ENCODE measurements at places on chromosomes 1 and 21. TPM values are rescaled to one million over a fixed set of nuclear protein-coding genes. Genes with fewer than 3 reads are reported as not detected.

FMO4 gene
- total RNA-seq = 1.3 TPM

SH3BGR gene
- total RNA-seq = 0.57 TPM

CFAP45 gene
- total RNA-seq = 4.6 TPM

SLAMF7 gene
- total RNA-seq = 3.1 TPM

GRCh38 chr1:155022927-155023236 is 10.7 kb downstream of the DCST2 start:
- DNase-seq = no peak

DNA sequence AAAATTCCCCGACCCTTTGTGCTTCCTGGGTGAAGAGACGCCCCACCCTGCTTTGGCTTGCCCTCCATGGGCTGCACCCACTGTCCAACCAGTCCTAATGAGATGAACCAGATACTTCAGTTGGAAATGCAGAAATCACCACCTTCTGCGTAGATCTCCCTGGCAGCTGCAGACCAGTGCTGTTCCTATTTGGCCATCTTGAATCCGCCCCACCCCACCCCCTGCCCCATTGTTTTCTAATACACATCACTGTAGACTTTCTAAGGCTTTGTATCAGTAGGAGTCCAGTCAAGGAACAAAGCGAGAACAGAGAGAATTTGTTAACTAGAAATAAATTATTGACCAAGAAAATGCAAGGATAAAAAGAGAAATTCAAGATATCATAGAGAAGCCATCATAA is 178.2 kb downstream of the KCNK2 start:
- DNase-seq = no peak

DNA sequence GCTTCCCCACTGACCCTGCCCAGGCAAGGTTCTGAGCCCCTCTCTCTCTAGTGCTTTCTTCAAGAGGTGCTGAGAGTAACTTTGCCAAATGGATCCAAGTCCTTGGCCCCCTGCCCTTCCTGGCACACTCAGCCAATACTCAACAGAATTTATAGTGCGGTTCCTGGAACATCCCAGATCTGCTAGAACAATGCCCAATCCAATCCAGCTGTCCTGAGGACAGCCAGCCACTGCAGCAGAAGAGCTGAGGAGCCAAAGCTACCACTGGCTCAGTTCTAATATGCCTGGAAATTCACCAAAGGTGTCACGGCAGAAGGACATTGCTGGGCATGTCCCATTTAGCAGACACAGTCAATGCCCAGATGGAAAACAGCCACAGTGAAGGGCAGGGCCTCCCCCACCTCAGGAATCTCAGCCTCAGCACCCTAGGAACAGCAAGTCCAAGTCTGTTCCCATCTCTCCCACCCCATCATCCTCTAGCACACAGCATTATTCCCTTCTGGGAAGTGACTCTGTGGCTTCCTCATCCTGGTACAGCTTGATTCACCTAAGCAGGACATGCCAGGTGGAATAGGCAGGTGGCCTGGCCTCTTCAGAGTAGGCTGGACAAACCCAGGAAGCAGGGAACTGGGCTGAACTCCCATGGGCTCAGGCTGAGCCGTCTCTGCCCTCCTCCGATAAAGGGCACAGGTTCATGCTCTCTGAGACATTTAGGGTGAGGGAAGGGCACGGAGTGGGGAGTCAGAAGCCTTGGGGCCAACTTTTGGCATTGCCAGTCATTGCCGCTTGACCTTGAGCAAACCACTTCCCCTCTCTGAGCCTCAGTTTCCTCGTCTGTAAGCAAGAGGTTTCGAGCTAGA is 24.6 kb downstream of the PMVK start:
- DNase-seq = no peak

DNA sequence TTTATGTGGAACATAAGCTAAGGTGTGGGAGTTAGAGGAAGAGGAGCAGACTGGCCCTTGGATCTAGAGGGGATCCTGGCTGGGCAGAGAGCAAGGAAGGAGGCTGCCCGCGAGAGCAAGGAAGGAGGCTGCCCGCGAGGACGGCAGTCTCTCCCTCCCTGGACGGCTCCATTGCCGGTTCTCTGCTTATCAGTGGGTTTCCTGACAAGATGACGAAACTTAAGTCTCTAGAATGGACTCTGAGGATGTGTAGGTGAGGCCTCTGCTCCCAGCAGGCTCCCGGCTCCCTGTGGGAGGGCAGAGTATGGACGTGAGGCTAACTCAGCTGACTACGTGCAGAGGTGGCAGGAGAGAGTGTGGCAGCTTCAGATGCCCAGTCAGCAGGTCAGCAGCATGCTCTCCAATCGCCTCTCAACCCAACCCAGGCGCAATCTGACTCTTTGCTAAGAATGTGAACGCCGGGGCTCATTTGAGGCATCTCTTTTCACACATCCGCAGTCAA is 6.1 kb downstream of the MYBPHL start:
- no peak for DNase-seq

- DNase-seq = no peak
Observed at GRCh38 chr1:214514032-214514818, 37.2 kb downstream of the PTPN14 start.

GRCh38 chr1:103180660-103181059 is 72.3 kb upstream of the COL11A1 start:
- DNase-seq = no peak

DNA sequence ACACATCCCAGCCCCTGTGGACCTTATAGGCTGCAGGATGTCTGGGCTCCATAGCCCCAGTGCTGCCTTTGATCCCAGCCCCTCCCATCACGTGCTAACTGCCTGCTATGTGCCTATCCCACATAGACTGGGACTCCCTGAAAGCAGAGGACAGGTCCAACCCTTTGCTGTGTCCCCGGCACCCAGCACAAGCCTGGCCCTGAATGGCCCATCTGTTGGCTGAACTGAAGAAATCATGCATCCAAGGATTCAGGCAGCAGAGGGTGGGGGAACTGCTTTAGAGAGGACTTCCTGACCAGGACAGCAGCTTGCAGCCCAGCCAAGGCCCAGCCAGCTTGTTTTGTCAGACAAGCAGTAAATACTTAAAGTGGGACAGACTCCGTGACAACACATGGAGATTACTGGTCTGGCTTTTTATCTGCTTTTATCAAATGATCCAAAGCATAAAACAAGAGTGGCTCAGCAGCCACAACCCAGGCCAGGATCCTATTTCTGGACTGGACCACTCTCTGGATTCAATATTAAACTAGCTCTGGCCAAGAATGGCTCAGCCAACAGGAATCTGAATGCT is 69.3 kb downstream of the GLIS1 start:
- no peak for DNase-seq

DNA sequence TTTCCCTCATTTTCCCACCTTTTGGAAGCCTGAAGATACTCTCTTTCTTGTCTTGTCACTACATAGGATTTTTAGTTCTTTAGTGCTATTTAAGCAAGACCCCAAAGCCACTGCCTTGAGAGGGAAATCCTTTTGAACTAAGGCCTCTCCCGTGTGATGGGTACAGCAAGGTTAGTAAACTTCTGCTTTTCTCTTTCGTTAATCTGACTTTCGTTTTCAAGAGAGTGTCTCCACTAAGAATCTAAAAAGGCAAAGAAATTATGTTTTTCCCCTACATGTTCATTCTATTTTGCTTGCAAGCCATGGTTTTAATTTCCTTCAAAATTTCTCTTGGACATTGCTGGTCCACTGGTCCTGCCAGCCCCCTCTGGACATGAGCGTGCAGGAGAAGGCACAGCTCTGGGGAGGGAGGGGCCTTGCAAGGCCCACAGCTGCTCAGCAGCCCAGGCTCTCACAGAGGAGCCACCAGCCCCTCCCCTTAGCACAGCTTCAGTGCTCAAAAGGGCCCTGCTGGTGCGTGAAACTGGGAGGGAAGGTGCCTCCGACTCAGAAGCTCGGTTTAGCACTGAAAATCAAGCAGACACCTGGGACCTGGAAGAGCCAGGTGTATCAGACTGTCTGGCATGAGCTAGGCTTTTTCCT is 210.9 kb upstream of the GALNT2 start:
- no peak for DNase-seq

DNA sequence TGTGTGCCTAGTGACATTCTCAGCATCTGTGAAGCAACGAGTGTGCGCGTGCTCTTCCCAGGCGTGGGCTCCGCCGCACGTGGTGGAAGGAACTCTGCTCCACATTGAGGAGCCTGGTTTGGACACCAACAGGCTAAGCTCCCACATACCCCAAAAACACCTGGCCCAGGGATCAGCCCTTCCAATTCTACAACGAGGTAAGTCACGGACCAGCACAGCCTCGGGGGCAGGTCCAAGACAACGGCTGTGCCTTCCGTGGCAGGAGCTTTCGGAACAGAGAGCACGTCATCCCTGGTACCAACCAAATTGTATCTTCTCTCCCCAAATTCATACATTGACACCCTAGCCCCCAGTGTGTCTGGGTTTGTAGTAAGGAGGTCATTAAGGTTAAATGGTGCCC is 27.2 kb upstream of the PDE9A start:
- DNase-seq = no peak

Measured in T-helper 17 cell (primary cell).